ENCODE measurements at places on chromosomes 7 and 10.
A peak's percentile ranks its signal among the peaks of the same experiment; 100 is the strongest.

DNA sequence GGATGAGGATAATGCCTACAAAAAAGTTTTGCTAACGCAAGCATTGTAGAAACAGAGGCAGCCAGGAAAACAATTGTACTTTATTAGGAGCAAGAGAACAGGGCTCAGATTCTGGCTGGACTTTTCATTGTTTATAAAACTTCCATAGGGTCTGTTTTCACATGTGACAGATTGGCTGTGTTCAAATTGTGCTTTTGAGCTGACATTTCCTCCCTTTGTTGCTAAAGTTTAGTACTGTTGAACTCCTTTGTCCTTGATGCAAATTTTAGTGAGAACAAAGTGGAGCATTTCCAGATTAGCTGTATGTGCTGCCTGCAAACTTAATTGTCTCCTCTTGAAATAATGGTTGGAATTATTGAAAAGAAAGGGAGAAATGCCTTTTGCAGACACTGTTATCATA lies 221.0 kb upstream of the FZD1 start:
- DNase-seq: no peak

GRCh38 chr7:8146106-8146787 lies 115.7 kb downstream of the ICA1 start:
- no peak for DNase-seq

GRCh38 chr7:16498122-16498521 lies 28.5 kb upstream of the LRRC72 start:
- no peak for DNase-seq

DNA sequence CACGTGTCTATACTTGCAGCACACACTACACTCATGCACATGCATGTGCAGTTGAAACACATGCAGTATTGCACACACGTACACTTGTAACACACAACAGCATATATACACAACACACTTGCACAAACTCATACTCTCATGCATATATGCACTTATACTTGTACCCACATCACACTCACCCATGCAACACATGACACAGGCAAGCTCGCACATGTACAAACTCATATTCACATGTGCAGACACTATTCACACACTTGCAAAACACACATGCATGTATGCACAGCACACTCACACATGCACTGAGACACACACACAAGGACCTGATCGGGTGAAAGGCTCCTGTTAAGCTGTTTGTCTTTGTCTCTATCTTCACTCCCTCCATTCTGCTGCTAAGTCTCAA lies 169.8 kb downstream of the ZMYND11 start:
- no peak for DNase-seq

GRCh38 chr7:105295596-105296352 lies 92.9 kb downstream of the SRPK2 start:
- DNase-seq: no peak

DNA sequence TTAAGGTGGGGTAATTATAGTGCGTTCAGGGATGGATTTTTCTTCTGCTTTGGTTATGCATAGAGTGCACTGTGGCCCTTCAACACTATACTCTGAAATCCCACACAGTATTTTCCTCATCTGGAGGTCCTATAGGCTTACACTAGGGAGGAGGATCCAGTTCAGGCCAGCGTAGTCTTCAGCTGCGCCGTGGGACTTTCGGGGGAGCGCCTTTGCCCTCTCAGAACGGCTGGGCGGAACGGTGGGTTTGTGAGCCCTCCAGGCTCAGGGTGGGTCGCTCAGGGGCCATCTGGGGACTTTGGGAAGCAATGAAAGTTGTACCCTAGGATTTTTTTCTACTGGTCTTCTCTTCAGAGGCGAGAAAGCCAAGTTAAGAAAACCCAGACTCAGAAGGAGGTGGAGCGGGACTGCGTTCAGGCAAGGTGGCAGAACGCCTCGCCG lies 652 bp upstream of the VPS26A start:
- DNase-seq: peak; percentile 21

DNA sequence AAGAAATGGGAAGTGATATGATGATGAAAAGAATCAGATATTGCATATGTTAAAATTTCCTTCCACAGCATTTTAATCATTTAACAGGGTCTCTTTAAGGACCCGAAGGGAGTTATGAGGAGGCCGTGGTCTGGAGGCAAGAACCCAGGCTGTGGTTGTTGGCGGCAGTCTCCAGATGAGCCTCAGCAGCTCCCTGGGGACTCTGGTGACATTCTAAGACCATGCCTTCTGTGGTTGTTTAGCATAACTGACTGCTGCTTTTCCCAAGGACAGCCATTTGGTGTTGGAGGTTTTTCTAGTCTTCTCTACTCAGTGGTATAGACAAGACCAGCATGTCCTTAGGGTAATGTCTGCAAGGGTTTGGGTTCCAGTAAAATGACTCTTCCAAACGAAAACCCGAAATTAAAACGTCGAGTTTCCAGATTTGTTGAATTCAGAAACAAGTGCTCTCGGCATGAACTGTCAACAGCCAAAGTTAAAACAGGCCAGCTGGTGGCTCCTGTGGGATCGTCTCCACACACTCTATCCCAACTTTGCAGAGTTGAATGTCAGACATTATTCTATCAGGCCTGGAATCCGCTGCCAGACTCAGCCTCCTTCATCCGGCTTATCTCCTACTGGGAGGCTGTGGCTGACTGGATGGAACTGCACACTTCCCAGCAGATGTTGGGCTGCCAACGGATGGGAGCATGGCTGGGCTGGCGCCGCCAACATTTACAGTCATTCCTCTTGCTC lies 183.1 kb downstream of the TAX1BP1 start:
- DNase-seq: no peak

GRCh38 chr10:128908099-128908498 lies 558.9 kb upstream of the MGMT start:
- no peak for DNase-seq

DNA sequence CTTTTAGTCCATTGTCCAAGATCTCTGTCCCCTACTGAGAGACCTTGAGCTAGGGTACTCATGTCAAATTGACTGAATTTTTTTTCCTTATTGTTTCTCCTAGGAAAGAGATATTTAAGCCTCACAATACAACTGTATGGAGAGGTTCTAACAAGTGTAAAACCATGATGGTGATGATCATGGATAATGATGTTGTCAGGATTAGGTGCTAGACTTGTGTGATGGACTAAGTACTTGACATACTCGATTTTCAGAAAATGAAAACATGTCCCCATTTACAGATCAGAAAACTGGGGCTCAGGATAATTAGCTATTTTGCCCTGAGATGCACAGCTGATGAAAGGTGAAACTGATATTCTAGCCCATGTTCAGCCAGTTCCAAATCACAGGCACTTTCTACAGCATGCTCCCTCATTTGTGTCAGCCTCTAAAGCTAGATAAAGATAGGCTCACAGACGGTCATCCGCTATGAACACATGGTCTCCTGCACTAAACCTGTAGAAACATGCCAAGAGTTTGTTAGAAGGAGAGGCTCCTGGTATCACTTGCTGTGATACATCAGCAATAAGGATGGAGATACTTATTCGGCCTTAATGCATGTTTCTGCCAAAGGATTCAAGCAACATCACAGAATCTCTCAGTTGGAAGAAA lies 67.6 kb downstream of the CREB3L2 start:
- no peak for DNase-seq

GRCh38 chr10:13716081-13717071 lies 129.6 kb downstream of the PRPF18 start:
- DNase-seq: no peak

GRCh38 chr7:92727755-92728154 lies 108.6 kb downstream of the CDK6 start:
- no peak for DNase-seq

DNA sequence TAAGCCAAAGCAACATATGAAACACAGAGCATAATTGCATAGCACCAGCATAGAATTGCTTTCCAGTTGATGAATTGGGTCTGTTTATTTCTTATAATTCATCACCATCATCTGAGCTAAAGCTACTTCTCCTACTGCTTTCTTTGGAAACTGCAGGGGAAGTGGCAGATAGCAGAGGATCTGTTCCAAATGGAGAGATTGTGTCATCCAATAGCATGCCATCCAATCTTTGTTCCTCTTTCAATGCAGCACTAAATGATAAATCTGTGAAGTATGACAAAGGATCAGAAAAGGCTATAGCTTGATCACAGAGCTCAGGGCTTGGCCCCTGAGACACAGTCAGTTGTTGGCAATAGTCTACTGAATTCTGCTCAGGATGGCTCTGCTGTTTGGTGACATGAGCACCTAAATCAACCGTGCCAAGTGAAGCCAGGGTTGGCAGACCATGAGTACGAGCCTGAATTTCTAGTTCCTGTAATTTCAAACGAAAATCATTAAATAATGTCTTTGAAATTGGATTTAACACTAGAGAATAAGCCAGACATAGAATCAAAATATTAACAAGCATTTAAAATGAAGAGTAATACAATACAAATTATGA lies 90.0 kb downstream of the TFEC start:
- no peak for DNase-seq

DNA sequence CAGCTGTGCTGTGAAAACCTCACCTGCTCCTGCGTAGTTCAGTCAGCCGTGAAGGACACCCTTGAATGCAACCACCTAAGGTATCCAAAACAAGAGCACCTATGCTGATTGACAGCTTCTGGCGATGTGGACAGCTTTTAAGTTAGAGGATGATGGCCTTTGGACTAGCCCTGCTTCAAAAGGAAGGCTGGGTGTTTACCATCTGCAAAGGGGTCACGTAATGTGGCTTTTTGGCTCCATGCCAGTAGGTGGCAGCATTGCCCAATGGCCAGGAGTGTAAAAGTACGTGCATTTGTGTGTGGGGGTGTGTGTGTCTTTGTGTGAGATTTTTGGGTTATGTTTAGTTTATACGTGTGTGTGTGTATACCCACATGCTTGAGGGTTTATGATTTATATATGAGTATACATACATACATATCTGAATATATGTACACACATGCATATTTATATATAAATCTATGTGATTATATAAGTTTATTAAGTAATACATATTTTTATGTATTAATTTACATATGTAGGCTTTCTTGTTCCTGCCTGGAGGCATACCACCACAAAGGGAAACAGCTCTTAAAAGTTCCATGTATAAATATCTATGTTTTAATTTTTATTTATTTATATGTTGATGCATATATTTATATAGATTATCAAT lies 236.3 kb upstream of the ANKRD30A start:
- no peak for DNase-seq

- DNase-seq: no peak
Observed at GRCh38 chr10:128024426-128024825, 101.8 kb downstream of the MKI67 start.

DNA sequence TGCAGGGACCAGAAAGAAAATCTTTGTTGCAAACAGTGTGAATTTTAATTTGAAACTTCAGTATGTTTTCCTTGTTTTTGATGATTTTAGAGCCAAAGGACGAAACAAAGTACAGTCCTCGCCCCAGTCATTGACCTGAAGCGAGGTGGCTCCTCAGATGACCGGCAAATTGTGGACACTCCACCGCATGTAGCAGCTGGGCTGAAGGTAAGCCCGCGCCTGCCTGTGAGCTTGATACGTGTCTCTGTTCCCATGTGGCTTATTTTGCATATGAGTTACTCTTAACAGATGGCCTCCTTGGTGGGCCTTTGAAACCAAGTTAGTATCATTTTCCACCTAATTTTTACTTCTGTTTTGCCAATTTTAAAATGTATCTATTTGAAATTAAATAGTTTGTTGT lies 12.3 kb downstream of the RBM17 start:
- no peak for DNase-seq

DNA sequence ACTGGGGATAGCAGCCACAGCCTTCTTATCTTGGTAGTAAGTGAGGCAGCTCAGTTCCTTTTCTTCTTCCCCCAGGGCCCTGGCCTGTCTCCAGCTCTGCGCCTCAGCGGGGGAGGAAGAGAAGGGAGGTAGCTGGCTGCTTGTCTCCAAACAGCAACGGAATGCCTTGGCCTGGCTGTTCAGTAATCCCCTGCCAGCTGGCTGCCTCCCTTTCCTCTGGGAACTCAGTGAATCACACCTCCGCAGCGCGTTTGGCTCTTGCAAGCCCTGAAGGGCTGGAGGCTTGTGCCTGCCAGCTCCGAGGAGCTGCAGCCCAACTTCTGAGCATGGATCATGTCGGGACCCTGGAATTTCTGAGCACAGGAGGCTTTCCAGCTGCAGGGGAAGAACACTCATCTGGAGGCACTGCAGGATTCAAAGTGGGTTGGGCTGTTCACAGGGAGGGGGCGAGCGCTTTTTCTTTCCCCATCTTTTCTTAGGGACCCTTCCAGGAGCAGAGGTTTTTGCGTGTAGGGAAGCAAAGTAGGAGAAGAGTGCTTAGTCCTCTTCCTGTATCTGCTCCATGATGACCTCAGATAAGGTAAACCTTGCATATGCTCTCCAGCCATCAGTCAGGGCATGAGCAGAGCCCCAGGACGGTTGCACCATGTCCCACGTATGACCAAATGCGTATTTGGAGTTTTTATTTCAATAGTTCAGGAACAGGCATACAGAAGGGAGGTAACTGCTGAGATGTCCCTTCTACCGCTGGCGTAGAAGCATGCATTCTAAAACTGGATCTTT lies 253.2 kb upstream of the INHBA start:
- DNase-seq: no peak

GRCh38 chr10:63579371-63580014 lies 58.3 kb downstream of the REEP3 start:
- DNase-seq: no peak

- no peak for DNase-seq
Observed at GRCh38 chr7:16021851-16022250, 335.4 kb upstream of the MEOX2 start.

GRCh38 chr10:52387744-52388143 lies 73.7 kb downstream of the DKK1 start:
- no peak for DNase-seq

- no peak for DNase-seq
Observed at GRCh38 chr7:6026011-6026819, 5.0 kb upstream of the ANKRD61 start.

- no peak for DNase-seq
Observed at GRCh38 chr7:16025696-16026095, 339.2 kb upstream of the MEOX2 start.

DNA sequence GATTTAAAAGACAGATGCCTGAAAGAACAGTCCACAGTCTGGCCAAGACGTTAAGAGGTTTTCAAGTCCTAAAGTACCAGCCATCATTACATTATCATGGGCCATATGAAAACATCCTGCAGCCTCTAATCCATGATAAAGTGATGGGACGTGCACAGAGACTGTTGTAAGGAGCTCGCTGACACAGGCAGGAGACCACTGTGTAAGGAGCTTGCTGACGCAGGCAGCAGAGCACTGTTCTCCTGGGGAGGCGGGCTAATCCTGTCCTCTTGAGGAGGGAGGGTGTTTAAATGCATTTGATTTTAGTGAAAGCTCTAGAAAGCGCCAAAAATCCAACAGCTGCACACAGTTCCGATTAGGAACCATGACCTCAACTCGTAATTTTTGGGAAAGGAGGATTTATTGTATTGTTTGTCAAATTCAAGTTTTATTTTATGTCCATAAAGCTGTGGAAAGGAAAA lies 16.9 kb downstream of the SVIL start:
- DNase-seq: no peak

DNA sequence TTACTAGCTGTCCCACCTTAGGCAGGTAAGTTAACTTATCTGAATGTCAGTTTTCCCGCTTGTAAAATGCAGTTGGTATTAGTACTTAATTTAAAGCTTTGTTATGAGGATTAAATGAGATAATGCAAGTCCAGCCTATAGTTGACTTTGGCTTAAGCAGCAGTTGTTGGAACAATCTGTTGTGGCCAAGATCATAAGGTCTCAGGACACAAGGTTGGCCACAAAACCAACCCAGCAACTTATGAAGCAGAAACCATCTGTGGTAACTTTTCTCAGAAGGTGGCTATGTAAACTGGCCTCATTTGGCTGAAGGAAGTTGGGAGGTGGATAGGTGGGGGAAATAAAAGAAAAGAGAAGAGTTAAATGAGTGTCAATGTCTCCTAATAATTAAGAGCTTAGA lies 29.4 kb downstream of the ENTPD1 start:
- DNase-seq: no peak
